Osteoblast (primary cell): ENCODE measurements at places on chromosomes 6 and 20.

DNA sequence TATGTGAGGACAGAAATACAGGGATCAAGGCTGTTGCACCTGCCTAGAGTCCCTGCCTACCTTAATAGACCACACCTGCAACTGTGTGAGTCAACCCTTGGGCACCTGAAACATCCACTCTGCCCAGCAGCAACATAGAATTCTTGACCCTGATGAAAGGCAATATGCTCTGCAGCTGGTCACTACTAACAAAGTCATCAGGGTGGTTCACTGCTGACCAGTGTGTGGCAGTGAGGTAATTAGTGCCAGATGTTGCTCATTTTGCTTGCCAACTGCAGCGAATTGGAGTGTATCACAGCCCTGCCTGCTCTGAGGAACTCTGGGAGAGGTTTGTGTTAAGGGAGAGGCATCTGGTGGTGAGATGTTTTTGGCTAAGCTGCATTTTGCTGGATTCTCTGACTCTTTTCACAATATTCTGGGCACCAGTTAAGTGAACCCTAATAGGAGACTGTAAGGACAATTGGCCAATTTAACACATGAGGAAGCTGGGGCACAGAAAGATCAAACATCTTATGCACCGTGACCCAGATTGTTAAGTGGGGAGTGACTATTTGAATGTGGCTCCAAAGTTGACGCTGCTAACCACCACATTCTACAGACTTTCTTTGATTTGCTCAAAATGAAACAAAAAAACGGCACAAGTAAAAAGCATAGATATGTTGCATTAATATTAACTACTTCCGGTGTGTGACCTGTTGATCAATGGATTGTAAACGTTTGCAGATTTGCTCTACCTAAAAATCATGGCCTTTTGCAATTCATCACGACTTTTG is 61.9 kb upstream of the OPRM1 start:
- DNase-seq: no peak

GRCh38 chr6:42095094-42095493 is 44.8 kb downstream of the TAF8 start:
- no peak for DNase-seq

- no peak for DNase-seq
These were observed 132.8 kb downstream of the PHACTR3 start for GRCh38 chr20:59737073-59737666.

DNA sequence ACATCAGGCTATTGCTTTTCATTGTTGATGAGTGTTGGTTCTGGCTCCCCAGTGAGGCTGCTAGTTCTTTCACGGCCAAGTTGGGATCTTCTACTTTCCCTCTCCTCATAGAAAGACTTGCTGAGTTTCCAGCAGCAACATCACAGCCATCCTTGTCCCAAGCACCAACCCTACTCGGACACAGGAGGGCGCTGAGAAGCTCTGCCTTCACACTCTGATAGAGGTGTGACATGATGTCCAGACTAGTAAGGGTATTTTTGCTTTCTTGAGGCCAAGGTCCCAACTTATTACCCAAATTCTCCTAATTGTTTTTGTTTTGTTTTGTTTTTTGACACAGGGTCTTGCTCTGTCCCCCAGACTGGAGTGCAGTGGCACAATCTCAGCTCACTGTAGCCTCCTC is 3.0 kb upstream of the GCM1 start:
- no peak for DNase-seq

GRCh38 chr6:90545448-90545847 is 41.4 kb downstream of the MAP3K7 start:
- no peak for DNase-seq

GRCh38 chr6:10478187-10479040 is 42.7 kb upstream of the GCNT2 start:
- DNase-seq: no peak

DNA sequence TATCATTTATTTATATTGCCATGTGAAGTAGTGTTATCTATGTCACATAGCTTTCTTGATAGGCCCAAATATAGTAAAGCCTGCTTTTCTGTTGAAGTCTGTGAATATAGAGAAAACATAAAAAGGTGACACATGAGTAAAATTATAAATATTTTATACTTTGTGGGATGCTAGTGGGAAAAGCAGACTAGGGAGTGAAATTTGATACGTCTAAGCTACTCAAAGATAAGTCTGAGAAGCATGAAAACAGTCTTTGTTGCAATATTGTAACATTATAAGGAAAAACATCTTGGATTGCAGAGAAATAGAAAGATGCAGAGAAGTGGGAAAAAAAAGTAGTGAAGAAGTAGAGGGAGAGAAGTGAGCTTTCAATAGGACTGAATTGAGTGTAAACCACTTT is 75.4 kb downstream of the ZNF292 start:
- DNase-seq: no peak

DNA sequence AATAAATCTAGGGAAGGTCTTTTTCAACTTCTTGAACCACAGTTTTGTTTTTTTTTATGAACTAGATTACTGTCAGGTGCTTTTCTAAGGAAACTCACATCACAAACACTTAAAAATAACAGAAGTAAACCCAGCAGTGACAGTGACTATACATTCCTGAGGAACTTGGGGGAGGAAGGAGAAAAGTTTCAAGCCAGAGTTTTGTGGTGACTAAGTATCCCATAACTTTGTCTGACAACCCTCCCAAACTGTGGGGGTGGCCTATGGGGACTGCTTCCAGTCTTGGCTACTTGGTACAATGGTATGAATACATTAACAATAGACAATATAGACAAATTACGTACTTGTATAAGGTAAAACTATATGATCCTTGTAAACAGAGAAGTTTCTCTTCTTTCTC is 202.5 kb upstream of the MAN1A1 start:
- DNase-seq: no peak
